ENCODE measurements at places on chromosomes 7 and 10. TPM values are rescaled to one million over a fixed set of nuclear protein-coding genes. Genes with fewer than 3 reads are reported as not detected.

DNA sequence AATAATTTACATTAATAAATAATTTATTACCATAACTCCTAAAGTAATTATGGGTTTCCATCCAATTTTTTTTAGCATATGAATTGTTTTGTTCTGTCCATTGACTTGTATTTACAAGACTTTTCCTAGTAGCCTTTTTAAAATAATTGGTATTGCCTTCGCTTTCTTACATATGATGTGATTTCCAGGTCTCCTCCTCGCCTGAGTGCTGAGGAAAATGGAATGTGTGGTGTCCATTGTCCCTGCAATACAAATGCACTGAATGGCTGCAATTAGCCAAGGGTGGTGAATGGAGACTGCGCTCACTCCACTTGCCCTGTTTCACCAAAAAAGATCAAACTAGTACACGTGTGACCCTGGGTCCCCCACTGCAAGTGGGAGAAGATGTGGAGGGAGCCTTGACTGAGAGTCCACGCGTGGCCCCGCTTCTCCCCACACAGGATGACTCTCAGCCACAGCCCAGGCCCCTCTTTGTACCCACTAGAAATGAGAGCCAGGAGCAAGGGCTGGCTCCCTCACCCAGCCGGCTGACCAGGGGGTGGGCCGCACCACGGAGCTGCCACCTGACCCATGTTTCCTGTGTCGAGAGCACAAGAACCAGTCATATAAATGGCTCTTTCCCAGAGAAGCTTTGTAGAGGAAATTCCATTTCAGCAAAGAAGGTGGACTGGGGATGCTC, 52.6 kb downstream of the FAM53B start:
- DNase-seq, result no peak

Gene BTBD16
- total RNA-seq, result not detected

- no peak for DNase-seq
These were observed 29.8 kb downstream of the CDK1 start for GRCh38 chr10:60808036-60808435.

Gene CPA2
- not detected for total RNA-seq

DNA sequence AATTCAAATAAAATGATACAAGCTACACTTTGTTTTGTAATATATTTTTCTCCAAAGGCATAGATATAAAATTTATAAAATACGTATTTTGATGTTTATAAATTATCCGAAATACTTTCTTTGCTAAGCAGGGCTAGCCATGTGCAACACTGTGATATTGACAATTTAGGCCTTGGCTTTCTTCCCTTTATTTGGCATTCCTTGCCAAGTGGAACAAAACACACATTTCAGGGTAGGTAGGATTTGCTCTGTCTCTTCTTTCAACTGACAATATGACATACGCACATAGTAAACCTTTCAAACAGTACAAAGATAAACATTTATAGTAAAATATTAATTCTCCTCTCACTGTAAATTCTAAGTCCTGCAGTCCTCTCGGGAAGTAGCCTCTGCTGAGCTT, 103.3 kb upstream of the POT1 start:
- DNase-seq, result no peak

Gene TMEM176B
- 45.2 TPM for total RNA-seq

GRCh38 chr10:13414855-13415254, 66.8 kb upstream of the SEPHS1 start:
- DNase-seq, result no peak

Gene RHOBTB1
- 13.5 TPM for total RNA-seq

DNA sequence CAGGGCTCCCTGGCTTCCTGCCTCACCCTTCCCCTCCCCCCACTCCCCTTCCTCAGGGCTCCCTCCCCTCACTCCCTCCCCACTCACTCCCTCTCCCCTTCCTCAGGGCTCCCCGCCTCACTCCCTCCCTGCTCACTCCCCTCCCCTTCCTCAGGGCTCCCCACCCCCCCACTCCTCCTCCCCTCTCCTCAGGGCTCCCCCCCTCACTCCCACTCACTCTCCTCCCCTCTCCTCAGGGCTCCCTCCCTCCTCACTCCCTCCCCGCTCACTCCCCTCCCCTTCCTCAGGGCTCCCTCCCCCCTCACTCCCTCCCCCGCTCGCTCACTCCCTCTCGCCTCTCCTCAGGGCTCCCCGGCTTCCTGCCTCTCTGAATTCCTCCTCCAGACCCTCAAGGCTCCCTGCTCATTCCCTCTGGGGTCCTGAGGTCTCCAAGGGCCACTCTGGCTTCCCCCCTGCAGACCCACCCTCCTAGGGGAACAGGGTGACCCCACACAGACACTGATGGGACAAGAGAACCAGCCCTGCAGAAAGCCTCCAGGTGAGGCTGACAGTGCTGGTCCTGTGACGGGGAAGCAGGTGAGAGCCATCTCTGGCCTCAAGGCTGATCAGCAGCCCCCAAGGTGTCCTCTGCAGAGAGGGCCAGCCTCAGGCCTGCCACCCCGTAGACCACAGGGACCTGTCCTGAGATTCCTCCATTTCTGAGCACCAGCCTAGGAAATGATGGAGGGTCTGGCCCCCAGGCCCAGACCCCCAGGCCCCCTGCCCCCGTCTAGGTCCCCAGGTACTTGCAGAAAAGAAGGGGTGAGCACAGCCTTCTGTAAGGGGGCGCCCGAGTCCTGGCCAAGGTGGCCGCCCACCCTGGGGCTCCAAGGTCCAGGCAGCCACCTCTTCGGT, 47.2 kb downstream of the PWWP2B start:
- no peak for DNase-seq

Gene AGAP3
- total RNA-seq, result 69.7 TPM

DNA sequence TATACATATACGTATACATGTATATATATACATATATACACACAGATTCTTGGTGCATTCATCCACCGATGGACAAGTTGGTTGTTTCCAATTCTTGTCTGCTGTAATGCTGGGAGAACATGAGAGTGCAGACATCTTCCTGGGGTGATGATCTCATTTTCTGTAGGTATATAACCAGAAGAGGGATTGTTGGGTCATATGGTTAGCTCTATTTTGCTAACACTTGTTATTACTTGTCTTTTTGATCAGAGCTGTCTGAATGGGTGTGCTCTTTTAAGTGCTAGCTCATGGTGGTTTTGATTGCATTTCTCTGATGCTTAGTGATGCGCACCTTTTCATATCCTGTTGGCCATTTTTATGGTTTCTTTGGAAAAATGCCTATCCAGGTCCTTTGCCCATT, 106.4 kb downstream of the TAX1BP1 start:
- DNase-seq, result no peak

Gene CYP2E1
- total RNA-seq, result 0.69 TPM

Gene CD36
- total RNA-seq, result 1,393 TPM

Gene ADRA2A
- total RNA-seq, result 0.64 TPM

DNA sequence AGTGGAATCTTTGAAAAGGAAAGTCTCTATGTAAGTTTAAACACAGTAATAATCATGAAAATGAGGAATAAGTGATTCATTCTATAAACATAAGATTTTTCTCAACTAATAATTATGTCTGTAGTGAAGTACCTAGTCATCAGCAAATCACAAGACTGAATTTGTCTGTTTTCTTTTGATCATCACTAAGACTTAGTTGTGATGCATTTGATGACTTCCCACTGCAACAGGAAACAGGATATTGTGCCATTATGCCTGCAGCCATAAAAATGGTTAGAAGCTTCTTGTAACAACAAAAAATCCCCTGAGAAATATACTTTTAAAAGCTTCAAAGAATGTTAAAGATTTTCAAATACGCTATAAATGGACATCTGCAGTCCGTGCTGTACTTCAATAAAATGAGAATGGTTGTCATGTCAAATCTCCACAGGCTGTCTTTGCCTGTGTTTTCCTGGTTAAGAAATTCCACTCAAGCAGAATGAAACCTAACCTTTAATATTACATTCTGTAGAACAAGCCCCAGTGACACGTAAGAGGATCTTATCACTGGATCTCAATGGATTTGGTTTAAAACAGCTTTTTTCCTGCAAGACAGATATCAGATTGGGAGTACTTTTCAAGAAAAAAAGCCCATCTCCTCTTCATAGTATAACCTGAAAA, 1262.3 kb upstream of the PHF14 start:
- DNase-seq, result no peak

DNA sequence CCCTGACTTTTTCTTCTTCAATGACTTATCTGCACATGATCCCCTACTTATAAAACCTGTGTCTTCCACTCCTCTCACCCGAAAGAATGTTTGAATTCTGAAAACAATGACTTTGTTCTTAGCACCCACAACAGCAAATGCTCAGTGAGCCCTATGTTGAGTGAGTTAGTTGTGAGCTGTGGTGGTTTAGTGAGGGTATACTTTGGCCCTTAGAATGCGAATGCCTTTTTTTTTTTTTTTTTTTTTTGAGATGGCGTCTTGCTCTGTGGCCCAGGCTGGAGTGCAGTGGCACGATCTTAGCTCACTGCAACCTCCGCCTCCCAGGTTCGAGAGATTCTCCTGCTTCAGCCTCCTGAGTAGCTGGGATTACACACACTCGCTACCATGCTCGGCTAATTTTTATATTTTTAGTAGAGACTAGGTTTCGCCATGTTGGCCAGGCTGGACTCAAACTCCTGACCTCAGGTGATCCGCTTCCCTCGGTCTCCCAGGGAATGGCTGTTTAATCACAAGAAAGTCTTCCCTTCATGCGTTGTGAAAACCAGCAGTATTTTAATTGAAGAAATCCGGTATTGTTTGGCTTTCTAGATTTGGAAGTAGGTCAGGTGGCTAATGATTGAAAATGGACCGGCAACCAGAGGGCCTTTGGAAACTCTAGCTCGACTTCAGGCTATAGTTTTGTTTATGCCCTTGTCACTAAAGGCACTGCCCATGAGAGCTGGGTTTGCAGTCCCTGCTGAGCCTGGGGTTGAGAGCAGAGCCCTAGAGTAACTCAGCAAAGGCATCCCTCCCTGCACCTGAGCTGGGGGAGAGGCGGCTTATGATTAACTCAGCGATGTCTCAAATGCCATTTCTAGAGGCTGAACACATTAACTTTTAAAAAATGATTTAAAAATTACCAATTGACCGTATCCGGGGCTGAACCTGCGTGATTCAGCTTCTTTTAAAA, 41.3 kb downstream of the CUX1 start:
- no peak for DNase-seq

Gene ZNF438
- 13.9 TPM for total RNA-seq

Gene FKBP6
- not detected for total RNA-seq

- DNase-seq, result no peak
These were observed 14.0 kb upstream of the NUB1 start for GRCh38 chr7:151327659-151328058.

DNA sequence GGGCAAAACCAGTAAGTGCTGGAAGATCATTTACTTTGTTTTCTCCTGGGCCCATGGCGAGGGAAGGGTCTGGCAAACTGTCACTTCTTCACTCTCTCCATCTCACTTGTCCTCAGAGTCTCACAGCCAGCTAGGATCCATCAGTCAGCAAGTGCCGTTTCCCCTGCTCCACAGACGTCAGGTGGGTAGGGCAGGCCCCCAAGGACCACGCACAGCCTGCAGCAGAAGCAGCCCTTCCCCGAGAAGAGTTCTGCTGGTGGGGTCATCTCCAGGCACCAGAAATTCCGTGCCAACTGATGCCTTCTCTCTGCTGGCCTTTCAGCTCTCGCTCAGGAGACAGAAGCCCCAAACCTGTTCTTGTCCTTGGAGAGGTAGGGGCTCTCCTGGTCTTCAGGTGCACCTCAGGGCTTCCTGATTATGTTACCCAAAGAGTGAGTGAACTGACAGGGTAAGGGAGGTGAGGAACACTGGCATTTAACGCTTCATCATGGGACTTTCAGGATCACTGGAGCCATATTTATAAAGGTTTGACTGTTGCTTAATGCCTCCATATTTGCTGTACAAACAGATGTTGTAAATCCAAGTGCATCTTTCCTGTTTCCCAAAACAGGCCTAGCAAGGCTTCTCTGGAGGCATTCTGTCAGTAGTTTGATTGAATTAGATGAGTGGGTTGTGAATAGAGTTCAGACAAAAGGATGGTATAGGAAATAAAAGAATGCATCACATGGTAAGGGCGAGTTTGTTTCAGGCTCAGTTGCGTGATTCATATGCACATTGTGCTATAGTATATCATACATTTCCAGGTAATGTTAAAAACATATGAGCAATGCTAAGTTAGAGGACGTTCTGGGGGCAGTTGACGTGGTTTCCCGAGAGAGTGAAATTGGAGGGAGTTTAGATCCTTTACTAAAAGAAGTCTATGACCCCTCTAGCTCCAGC, 13.7 kb upstream of the TSPAN15 start:
- no peak for DNase-seq

DNA sequence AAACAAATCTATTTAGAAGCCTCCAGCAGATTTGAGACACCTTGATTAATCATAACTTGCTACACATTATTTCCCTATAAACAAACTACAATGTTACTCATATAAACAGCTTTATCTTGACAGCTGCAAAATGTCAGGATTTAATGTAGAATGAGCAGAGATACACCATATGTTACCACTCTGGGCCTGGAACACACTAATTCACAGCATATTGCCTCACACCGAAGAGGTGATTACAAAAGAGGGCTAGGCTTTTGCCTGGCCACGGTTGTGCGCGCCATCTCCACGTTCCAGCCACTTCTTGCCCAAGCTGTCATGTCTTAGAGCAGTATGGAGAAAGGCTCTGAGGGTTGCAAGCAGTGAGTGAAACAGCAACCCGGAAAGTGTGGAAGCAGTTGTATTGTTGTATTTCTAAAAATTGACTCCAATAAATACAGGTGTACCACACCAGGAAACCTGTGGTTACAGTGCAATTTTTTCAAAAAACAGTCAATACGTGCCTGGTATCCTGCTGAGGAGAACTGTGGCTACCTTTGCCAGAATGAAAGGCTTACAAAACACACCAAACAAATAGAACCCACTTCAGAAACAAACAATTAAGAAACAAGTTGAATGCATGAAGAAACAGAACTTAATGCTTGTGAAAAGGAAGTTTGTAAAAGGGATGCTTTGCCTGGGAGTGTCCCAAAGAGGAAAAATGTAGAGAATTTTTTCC, 498.1 kb downstream of the PLXNA4 start:
- no peak for DNase-seq

Gene LIPF
- not detected for total RNA-seq

Gene CDK14
- total RNA-seq, result 23.9 TPM

- peak; percentile 79 for DNase-seq
These were observed 149.2 kb downstream of the PRKAG2 start for GRCh38 chr7:151727579-151728285.

Gene NOBOX
- total RNA-seq, result not detected
